Small intestine (tissue), 16 donors: ENCODE measurements at places on chromosomes 5 and 9. TPM values are rescaled to one million over a fixed set of nuclear protein-coding genes. Genes with fewer than 3 reads are reported as not detected.

Gene MAP1B
- polyA plus RNA-seq: 0.45 TPM

Gene KCNV2
- polyA plus RNA-seq: not detected

GRCh38 chr5:156128026-156128425, 198.9 kb upstream of the SGCD start:
- H3K4me3 ChIP-seq: no peak overlapping the region
- H3K27me3 ChIP-seq: no peaks in the 10 kb centered on the region
- no peaks in the 10 kb centered on the region for H3K4me1 ChIP-seq
- no peak for DNase-seq

GRCh38 chr5:22521521-22521920, 331.6 kb downstream of the CDH12 start:
- no peaks in the 10 kb centered on the region for H3K36me3 ChIP-seq
- H3K4me1 ChIP-seq: no peaks in the 10 kb centered on the region
- H3K27ac ChIP-seq: no peak overlapping the region
- DNase-seq: no peak
- H3K27me3 ChIP-seq: no peaks in the 10 kb centered on the region

DNA sequence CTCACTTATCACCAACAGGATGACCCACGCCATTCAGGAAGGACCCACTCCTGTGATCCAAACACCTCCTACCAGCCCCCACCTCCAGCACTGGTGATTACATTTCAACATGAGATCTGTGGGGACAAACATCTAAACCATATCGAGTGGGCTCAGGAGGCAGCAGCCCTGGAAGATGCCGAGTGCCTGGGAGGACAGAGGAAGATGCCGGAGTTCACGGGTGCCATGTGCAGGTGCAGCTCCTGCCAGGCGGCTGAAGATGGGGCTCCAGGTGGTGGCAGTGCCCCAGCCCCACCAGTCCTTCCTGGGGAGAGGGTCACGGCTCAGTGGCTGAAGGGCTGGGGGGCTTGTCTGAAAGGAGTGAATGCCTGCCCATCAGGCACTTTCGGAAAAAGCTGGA, 6.1 kb upstream of the CEP72 start:
- DNase-seq: no peak
- H3K4me3 ChIP-seq: no peak overlapping the region
- no peaks in the 10 kb centered on the region for H3K27me3 ChIP-seq
- H3K4me1 ChIP-seq: peaks cover 2% of the 10 kb centered on the region

- H3K36me3 ChIP-seq: no peaks in the 10 kb centered on the region
- H3K4me3 ChIP-seq: no peak overlapping the region
- DNase-seq: no peak
- no peaks in the 10 kb centered on the region for H3K4me1 ChIP-seq
Observed at GRCh38 chr9:98552331-98552730, 156.4 kb downstream of the GABBR2 start.

DNA sequence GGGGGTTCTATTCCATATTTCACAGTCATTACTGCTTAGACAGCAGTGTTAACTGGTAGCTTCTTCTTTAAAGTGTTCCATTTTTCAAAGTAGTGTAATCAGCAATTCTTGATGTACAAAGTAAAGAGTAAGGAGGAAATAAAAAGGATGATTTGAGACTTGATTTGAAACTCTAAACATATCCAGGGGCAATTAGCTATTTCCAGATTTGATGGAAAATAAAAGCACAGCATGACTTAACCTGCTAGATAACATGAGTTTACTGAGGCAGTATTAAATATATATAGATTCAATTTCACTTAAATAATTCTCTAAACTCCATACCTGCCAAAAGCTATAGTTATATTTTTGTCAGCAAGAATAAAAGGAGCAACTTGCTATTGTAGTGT, 29.8 kb downstream of the NR2F1 start:
- no peaks in the 10 kb centered on the region for H3K4me1 ChIP-seq
- no peaks in the 10 kb centered on the region for H3K36me3 ChIP-seq
- H3K27me3 ChIP-seq: peaks cover 58% of the 10 kb centered on the region
- H3K4me3 ChIP-seq: no peak overlapping the region
